Fibroblast of pulmonary artery (primary cell): ENCODE measurements at places on chromosomes 3 and 15.

GRCh38 chr3:73448041-73448440 lies 176.7 kb downstream of the PDZRN3 start:
- no peak for DNase-seq

GRCh38 chr15:42092398-42093318 lies 1.7 kb downstream of the PLA2G4D start:
- DNase-seq = no peak

DNA sequence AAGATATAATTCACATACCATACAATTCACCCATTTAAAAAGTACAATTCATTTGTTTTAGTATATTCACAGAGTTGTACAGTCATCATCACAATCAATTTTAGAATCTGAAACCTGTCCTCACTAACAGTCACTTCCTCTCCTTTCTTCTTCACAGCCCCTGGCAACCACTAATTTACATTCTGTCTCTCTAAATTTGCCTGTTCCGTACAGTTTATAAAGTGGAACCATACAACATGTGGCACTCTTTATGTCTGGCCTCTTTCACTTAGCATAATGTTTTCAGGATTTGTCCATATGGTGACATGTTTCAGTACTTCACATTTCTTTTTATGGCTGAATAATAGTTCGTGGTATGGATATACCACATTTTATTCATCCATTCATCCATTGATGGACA lies 22.7 kb downstream of the ERICH6 start:
- no peak for DNase-seq

- DNase-seq = no peak
Observed at GRCh38 chr3:143119974-143120715, 574 bp downstream of the CHST2 start.

DNA sequence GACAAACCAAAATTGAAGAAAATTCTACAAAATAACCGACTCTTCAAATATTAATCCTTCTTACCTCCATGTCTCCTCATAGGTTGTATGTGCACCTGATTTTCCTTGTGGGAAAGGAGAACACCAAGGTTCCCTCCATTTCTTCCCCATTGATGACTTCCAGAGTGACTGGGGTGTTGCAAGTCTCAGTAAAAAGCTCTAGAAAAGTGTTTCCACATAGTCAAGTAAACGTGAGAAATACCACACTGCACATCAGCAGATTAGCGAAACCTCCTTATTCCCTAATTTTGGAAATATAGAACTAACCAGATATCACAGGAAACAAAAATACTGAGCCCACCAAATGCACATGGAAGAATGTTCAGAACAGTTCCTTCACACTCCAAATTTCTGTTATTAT lies 4.9 kb upstream of the RPN1 start:
- DNase-seq = no peak

DNA sequence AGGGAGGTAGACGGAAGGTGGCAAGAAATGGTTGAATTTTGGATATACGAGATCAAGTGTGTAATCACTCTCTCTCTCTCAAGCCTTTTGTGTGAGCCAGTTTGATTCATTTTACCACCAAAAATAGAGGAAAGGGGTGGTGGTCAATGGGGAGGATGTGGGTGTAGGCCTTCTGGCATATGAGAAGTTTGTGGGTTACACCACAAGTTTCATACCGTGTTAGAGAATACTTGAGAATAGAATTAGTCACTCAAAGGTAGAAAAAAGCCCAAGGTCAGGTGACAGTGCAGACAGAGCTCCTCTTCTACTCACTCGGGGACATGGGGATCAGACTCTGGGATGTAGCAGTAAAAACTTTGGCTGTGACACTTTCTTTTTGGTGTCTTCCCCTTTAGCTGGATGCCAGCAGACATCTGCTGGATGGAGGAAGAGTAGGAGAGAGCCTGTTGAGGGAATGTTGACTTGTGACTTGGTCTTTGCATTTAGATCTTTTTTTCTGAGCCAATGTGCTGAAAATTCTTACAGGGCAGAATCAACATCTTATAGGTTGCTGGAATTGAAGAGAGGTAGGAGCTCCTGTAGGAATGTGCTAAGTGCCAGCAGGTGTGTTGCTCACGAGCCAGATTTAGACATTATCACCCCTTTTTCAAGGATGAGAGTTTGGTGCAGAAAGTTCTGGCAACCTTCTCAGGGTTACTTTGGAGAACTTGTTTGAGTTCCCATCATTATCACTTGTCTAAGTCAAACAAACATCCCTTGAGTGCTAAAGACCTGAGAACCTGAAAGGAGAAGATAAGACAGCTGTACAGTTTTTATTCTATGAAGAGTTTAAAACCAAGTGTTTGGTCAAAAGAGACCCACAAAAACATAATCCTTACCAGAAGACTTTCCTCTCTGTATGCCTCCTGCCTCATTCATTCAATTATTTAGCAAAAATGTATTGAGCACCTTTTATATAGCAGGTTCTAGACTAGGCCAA lies 43.9 kb upstream of the RYK start:
- DNase-seq = no peak

DNA sequence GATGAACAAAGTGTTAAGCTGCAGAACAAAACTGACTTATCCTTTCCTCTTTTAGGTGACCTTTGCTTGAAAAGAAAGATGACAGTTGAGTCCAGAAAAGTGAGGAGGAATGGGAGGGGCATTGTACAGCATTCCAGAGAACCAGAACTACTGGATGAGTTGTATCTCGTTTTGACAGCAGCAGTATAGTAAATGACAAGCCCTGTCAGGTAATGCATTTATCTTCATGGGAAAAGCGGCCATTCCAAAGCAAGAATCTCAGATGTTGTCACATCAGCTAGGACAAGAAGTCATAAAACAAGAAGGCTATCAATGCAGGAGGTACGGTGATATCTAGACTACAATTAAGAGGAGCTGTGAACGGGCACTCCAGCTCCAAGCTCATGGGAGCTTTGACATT lies 421.5 kb downstream of the MAGI1 start:
- DNase-seq = no peak

- DNase-seq = peak; percentile 22
Observed at GRCh38 chr15:52018244-52018643, 775 bp upstream of the MAPK6 start.

DNA sequence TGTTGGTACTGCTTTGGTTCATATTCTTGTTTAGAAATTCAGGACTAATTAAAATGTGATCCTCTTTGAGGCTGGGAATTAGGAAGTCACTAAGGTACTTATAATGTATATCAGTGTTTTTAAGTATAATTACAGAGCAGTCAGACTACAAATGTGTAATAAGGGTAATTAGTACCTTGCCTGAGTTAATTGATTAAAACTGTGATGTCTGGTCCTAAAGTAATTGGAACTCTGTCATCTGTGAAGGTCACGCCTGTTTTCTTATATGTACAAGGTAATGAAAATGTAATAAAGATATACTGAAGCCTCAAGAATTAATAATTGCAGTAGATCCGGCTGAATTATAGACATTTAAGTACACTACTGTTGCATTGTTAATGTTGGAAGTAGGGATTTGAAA lies 32.8 kb downstream of the RIOX2 start:
- no peak for DNase-seq

DNA sequence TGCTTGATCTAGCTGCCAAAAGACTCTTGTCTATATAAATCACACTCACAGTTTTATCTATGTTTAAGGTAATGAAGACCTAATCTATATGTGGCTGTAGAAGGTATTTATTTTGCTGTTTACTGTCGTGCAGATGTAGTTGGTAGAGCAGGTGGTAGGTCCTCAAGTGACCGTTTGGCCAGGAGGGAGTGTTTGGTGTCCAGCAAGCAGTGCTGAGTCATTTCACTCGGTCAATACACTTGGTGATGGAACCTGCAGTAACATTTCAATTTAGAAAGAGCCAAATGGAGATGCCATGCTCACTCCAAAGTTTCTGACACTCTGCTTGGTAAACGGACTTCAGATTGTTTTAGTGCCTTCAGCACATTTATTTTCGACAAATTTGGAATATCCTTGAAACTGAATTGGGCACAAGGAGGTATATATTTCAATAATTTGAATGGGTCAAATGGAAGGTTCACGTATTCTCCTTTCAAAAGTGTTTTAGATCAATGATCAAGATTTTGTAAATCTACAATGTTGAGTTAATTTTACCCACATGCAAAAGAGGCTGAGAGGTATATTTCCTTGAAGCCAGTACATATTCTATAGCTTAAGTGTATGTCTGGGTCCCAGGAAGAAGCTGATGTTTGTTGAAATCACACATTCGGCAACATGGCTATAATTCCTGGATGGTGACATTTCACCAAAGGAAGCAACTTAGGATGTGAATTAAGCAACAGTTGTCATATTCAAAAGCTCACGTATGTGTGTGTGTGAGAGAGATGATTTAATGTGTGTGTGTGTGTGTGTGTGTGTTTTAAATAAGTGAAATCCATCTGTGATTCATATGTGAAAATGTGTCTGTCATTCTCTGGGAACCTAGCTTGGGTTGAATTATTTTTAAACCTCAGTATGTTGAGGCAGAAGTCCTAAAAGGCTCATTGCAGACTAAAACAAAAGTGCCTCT lies 7.7 kb upstream of the CX3CR1 start:
- DNase-seq = no peak

- peak; percentile 80 for DNase-seq
Observed at GRCh38 chr15:85730001-85730820, 64.5 kb downstream of the KLHL25 start.

DNA sequence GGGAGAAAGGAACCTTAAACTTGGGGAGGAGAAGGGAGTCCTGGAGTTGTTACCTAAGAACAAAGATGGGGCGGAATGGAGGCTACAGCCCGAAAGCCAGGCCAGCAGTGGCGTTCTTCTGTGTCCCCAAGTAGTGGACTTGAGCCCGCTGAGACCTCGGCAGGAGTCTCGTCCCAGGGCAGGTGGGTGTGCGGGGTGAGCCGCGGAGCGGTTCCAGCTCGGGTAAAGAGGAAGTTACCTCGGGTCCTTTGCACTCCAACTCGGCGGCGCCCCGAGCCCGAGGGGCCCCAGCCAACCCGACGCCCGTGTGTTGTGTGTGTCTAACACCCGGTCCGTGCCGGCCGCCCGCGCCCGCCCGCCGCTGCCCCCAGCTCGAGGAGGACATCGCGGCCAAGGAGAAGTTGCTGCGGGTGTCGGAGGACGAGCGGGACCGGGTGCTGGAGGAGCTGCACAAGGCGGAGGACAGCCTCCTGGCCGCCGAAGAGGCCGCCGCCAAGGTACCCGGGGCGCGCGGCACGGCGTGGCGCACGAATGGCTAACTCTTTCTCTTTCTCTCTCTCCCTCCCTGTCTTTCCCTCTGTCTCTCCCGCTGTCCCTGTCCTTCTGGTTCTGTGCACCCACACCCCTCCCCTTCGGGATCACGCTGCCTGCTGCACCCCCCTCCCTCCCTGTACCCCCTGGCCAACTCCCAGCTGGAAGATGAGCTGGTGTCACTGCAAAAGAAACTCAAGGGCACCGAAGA lies 959 bp downstream of the TPM1 start:
- DNase-seq = no peak

DNA sequence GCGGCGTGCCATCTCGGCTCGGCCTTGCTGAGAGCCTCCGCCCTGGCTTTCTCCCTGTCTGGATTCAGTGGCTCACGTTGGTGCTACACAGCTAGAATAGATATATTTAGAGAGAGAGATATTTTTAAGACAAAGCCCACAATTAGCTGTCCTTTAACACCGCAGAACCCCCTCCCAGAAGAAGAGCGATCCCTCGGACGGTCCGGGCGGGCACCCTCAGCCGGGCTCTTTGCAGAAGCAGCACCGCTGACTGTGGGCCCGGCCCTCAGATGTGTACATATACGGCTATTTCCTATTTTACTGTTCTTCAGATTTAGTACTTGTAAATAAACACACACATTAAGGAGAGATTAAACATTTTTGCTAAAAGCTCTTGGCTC lies 54.1 kb downstream of the PLXNA1 start:
- DNase-seq = no peak

- no peak for DNase-seq
Observed at GRCh38 chr15:63405159-63405558, 23.5 kb upstream of the CA12 start.

DNA sequence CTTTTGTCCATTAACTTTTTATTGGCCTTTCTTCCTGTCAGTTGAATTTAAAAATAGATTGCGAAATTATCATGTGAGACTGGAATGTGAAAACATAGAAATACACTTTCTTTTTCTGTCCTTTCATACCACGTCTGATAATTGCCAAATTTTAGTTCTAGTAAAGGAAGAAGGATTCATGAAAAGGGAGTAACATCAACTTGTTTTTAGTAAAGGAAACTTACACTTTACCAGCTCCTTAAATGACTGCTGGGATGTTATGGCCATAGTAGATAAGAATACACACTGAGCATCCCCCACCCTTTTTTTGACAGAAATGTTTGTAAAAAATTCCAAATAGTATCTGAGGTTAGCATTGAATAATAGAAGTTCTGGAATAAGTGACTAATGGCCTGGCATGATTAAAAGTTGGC lies 137.9 kb downstream of the NEO1 start:
- peak; percentile 65 for DNase-seq

DNA sequence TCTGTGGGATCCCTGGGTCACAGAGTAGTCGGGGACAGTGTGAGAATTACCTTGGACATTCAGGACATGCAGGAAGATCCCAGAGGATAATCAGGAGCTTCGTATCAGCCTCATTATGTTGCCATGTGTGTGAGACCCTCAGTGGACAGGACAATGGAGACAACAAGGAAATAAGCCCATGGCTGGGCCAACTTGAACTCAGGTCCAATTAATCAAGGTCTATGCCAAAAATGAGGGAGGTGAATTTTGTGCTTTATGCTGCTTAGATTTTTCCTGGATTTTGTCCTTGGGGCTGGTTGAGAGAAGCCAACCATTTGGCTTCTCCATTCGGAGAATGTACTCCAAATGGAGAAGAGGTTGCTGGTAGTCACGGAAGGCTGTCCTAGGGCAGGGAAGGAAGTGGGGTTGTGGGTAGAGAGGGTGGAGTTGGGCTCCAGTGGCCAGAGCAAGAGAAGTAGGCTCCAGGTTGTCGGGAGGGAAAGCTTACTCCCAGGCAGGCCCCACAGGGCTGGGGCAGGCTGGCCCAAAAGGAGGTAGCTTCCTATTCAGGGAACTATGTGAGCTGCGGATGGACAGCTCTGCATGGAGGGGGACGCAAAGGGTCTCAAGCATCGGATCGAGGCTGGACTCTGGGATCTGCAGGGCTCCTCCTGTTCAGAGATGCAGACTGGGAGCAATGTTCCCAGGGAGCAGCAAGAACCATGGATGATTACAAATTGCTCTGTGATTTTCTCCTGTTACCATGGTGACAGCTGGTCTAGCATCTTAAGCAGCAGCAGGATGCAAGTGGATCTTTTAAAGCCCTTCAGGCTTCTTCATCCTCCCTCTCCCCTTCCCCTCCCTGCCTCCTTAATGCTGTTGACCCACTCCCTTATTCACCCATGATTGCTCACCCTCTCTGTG lies 91.1 kb downstream of the WNT7A start:
- peak; percentile 1 for DNase-seq

GRCh38 chr3:55879901-55880331 lies 392.8 kb upstream of the WNT5A start:
- DNase-seq = no peak
